ENCODE measurements at places on chromosomes 7 and 10. TPM values are rescaled to one million over a fixed set of nuclear protein-coding genes. Genes with fewer than 3 reads are reported as not detected.
A peak's percentile ranks its signal among the peaks of the same experiment; 100 is the strongest.

The CARD11 gene
- 0.18 TPM for total RNA-seq

The PFKP gene
- 294 TPM for total RNA-seq

The UPK3BL2 gene
- 0.56 TPM for total RNA-seq

The ANKRD26 gene
- 8.6 TPM for total RNA-seq

The IRF5 gene
- 0.18 TPM for total RNA-seq

The IPMK gene
- 2.0 TPM for total RNA-seq

The KCNMA1 gene
- 25.6 TPM for total RNA-seq

The PKD2L1 gene
- not detected for total RNA-seq

The HECW1 gene
- total RNA-seq, result 1.1 TPM

The AKR1B1 gene
- 72.2 TPM for total RNA-seq

The ATP6V1F gene
- total RNA-seq, result 104 TPM

DNA sequence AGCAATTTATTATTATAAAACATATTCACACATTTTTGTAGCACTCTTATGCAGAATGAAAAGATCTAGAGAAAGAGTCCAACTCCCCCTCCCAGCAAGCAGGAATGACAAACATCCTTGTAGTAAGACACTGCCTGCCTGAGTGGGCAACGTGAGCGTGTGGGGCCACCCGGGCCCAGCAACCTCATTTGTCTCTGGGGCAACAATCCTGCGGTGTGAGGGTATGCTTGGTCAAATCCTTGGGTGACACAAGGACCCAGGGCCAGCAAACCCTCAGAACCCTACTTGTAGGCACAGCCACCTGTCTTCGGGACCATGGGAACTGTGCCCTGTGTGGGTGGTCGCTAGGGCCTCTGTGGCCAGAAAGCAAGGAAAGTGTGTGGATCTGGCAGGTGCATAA is 10.7 kb downstream of the RHEB start:
- DNase-seq, result no peak

GRCh38 chr7:140928491-140929309 is 4.0 kb upstream of the BRAF start:
- DNase-seq, result no peak

- no peak for DNase-seq
These were observed 169.3 kb downstream of the LCOR start for GRCh38 chr10:97001183-97001991.

DNA sequence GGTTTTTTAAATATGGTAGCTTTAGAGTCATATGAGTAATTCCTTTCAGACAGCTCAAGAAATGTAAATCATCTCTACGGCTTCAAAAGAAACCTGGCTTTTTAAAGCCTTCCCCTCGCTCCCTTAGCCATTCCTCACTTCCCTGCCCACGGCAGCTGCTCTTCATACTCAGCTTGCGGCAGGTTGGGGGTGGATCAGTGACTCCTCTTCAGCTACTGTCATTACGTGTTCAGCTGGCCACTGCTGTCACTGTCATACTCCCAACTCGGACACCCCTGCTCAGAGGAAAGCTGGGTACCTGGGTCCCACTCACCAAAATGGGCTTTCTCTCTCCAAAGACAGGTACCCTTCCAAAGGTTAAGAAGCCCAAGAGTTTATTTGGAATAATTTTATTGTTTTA is 6.6 kb downstream of the YWHAG start:
- DNase-seq, result peak; percentile 56

DNA sequence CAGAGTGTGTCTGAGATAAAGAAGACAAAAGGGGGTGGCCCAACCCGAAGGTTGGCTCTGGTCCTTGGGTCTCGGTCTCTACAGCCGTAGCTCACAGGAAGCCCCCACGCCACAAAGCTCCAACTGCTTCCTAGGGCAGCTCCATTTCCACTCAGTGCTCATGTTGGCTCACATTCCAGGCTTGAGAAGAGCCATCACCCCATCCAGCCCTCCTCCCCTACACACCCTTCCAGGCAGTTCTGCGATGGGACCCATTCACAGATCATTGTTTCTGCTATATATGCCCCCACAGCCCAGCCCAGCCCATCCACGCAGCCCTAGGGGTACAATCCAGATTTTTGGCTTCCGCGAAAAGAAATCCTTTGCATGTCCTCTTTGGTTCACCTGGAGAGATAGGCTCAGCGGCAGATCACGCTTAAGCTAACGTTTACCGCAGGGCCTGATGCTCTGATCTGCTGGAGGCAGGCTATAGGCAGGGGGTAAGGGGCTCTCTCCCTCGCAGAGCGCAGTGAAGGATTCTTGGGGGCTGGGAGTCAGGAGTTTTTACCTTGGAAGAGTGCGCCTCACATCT is 6.2 kb upstream of the HOXA11 start:
- no peak for DNase-seq

- DNase-seq, result no peak
These were observed 402.9 kb upstream of the FOXK1 start for GRCh38 chr7:4279216-4279615.

- peak; percentile 23 for DNase-seq
These were observed 121.9 kb downstream of the MAD1L1 start for GRCh38 chr7:2110610-2111396.

DNA sequence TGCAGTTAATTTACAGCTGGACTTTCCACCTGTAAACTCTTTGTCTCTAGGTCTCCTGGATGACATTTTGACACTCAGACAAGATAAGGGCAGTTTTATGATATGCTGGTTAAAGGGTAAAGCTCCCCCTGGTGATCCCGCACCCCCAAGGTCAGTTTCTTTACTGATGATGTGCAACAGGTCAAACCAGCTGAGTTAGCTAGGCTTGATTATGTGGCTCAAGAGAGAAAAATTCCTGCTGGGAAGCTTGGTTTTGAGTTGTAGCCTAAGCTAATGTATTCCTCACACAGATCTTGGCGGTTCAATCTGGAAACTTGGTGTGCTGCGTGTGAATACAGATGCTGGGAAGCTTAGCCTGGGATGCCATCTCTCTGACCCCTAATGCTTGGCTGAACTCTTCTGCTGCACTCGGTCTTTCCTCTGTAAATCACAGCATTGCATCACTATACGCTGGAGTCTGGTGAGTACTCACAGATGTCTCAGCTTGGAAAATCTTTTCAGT is 11.4 kb upstream of the AKR1D1 start:
- peak; percentile 18 for DNase-seq

DNA sequence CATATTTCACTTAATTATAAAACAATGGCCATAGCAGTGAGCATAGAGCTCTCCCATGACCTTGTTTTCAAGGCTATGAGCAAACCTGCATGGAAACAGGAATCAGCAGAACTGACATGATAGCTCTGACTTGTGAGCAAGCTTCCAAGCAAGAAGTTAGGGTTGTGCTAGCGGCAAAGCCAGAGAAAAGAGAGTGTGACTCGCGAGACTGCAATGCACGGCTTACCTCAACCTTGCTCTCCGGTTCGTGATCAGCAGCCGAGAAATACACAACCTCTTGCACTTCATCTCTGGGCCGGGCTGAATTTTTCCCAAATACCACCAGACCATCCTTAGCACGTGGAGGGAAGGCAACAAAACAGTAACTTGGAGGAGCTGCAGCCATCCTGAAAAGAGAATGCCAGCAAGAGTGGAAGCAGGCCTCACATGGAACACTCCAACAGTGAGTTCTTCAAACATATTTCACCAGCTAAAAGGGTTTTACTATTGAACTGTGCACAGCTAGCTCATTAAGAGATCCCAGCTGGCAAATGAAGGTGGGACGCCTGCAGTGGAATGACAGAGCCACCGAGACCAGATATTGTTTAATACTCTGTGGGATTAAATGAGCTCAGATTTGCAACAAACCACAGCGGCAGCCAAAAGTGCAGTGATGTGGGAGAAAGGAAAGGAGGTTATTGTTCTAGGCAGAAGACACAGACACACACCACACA is 20.8 kb downstream of the SCRN1 start:
- DNase-seq, result peak; percentile 91

DNA sequence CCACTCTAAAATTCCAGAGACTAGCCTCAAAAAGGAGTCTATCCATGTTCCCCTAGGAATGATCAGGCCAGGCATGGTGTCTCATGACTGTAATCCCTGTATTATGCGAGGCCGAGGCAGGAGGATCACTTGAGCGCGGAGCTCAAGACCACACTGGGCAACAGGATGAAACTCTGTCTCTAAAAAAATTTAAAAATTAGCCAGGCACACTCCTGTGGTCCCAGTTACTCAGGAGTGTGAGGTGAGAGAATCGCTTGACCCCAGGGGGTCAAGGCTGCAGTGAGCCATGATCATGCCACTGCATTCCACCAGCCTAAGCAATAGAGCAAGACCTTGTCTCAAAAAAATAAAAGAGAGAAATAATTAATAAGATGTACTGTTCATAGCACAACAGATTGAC is 256.8 kb downstream of the KCND2 start:
- no peak for DNase-seq

- no peak for DNase-seq
These were observed 7.6 kb upstream of the C10orf105 start for GRCh38 chr10:71727105-71727737.

GRCh38 chr10:113534423-113534822 is 18.4 kb upstream of the HABP2 start:
- DNase-seq, result no peak

- DNase-seq, result no peak
These were observed 1199.1 kb upstream of the SORCS1 start for GRCh38 chr10:108363576-108363975.

- no peak for DNase-seq
These were observed 51.7 kb downstream of the SNX10 start for GRCh38 chr7:26343320-26343832.

GRCh38 chr7:33918438-33919143 is 13.3 kb downstream of the BMPER start:
- DNase-seq, result no peak

- no peak for DNase-seq
These were observed 639.7 kb upstream of the AUTS2 start for GRCh38 chr7:68958571-68958970.

DNA sequence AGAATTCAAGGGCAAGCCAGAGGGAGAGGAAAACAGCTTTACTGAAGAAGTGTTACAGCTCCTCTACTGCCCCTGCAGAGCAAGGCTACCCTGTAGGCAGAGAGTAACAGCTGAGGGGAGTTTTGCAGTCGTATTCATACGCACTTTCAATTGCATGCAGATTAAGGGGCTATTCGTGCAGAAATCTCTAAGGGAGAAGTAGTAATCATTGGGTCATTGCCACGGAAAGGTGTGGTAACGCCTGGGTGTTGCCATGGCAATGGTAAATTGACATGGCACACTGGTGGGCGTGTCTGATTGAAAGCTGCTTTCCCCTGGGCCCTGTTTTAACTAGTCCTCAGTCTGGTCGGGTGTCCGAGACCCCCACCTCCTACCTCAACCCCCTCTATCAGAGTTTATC is 227.2 kb downstream of the NSUN6 start:
- DNase-seq, result no peak

DNA sequence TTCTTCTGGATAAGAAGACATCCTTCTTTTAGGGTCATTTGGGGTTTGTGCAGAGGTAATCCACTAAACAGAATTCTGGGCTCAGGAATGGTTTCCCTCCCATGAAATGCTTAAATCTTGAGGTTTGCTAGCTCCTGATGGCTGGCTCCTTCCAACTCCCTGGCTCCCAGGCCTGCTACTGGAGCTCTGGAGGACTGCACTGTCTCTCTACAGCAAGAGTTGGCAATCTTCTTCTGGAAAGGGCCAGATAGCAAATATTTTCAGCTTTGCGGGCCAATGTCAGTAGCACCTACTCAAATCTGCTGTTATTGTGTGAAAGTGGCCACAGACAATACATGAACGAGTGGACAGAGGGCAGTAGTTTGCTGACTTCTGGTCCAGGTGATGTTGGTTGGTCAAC is 174.2 kb upstream of the CTBP2 start:
- DNase-seq, result no peak

- no peak for DNase-seq
These were observed 229.9 kb downstream of the MAD1L1 start for GRCh38 chr7:2002561-2003450.

GRCh38 chr10:10164848-10165247 is 852.8 kb upstream of the CELF2 start:
- DNase-seq, result no peak

- DNase-seq, result peak; percentile 40
These were observed 10.7 kb upstream of the NFKB2 start for GRCh38 chr10:102384606-102385429.

DNA sequence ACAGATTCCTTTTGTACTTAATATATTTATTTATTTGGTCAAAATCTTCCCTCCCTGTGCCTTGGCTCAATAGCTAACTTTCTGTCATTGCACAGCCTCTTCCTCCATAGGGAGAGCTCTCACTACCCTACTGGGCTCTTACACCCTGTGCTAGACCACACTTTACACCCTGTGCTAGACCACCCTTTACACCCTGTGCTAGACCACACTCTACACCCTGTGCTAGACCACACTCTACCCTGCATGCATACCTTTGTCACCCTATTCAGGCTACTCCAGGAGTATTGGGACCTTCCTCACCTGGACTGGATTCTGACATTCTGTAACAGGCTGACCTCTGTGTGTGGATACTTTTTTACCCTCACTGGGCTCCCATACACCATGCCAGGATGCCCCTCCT is 298.5 kb upstream of the TPK1 start:
- no peak for DNase-seq

GRCh38 chr10:125257521-125258108 is 97.3 kb upstream of the CTBP2 start:
- DNase-seq, result no peak

- DNase-seq, result peak; percentile 60
These were observed 2.9 kb upstream of the NRAP start for GRCh38 chr10:113666682-113667252.

GRCh38 chr10:117130346-117130745 is 7.7 kb downstream of the VAX1 start:
- no peak for DNase-seq

DNA sequence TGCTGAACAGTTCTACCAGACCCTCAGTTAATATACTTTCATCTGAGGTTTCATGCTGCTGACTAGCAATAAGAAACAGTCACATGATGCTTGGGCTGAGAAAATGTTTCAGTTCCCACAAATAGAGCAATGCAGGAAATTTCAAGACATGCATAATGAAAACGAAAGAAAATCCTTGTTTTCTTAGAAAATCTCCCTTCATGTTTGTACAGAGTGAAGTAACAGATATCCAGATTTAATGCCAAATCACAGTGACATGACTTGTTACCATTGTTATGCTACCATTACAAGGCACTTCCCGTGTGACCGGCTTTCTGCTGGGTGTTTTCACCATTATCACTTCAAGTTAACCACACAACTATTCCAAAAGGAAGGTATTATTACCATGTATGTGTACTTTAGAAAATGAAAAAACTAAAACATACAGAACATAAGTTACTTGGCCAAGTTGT is 121.7 kb downstream of the DOCK4 start:
- DNase-seq, result peak; percentile 54

GRCh38 chr7:121083790-121084251 is 95.3 kb downstream of the CPED1 start:
- DNase-seq, result peak; percentile 51

- DNase-seq, result no peak
These were observed 599.2 kb upstream of the POM121L12 start for GRCh38 chr7:52436278-52436677.

GRCh38 chr7:13097499-13097898 is 410.1 kb downstream of the ARL4A start:
- DNase-seq, result no peak
